ENCODE measurements at places on chromosomes 7 and 10.

DNA sequence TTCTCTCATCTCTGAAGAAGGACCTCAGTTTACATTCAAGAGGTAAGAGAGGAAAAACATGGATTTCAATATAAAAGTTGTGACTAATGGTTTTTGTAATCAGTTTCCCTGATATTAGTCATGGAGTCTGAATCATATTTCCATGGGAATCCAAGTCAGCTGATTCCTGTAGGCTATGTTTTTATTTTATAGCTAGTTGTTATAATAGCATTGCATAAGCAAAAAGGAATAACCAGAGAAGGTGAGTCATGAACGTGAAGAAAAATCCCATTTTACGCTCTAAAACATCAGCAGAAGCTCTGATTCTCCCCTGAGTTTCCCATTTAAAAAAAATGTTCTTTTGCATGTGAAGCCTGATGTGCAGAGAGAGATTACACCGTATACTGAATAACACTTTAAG lies 299.3 kb downstream of the SFMBT2 start:
- DNase-seq: no peak

GRCh38 chr10:10644676-10645385 lies 372.8 kb upstream of the CELF2 start:
- no peak for DNase-seq

DNA sequence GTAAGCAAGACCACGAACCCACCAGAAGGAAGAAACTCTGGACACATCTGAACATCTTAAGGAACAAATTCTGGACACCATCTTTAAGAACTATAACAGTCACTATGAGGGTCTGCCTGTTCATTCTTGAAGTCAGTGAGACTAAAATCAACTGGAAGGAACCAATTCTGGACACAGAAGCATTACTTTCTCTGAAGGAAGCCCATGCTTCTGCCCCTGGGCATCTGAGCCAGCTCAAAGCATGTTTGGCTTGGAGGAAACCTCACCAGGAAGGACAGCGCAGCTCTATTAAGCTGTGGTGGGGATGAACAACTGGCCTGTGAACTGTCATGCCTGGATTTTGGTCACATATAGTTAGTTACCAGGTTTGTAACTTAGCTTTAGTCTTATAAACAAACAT lies 132.4 kb upstream of the GDF10 start:
- no peak for DNase-seq

DNA sequence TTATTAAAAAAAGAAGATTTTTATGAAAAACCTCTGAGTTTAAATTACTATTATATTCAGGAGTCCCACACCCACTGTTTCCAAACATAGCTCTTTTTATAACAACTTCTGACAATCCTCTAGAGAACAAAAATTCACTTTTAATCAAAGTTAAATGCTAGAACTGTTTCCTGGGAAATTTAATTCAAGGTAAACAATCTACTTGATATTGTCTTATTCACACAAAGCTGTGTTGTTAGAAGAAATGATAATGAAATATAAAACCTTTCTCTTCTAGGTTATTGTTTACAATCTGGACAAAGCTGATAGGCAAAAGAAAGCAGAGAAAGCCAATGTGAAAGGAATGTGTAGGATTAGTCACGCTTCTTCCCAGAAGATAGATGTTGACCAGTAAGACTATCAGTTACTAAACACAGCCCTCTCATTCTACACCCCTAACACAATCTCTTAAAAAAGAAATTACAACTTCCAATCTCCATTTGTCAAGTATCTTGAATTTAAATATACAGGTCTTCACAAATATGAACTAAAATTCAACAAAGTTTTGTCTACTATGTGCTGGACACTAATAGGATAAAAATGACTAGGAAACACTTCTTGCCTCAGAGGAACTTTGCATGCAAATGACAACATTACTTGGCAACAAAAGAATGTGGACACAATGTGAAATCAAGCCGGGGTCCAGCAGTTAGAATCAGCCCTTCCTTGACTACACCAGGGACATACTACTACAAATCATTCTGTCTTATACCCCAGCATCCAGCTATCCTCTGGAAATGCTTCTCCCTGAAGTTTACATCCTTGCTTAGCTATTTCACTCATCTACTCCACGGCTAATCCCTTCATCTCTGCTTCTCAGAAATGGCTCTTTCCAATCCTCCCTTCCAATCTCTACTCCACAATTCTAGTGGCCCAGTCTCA lies 123.7 kb downstream of the IMMP2L start:
- DNase-seq: no peak

DNA sequence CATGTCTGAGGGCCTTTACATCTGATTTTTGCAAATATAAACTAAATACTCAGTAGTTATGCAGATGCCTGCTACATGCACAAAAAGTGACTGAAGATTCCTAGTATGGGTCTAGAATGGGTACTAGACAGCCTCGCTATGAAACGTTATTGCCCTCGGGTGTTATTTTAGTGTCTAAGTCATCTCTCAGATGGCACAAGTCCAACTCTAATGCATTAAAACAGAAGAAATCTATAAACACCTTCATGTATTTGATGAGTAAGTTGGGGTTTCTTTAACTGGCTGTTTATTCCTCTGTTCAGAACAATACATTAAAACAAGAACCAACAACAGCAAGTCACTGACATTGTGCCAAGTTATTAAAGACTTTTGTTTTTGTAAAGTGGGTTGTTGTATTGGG lies 41.6 kb downstream of the TEX36 start:
- DNase-seq: no peak

GRCh38 chr7:71772779-71773178 lies 639.4 kb downstream of the CALN1 start:
- no peak for DNase-seq

DNA sequence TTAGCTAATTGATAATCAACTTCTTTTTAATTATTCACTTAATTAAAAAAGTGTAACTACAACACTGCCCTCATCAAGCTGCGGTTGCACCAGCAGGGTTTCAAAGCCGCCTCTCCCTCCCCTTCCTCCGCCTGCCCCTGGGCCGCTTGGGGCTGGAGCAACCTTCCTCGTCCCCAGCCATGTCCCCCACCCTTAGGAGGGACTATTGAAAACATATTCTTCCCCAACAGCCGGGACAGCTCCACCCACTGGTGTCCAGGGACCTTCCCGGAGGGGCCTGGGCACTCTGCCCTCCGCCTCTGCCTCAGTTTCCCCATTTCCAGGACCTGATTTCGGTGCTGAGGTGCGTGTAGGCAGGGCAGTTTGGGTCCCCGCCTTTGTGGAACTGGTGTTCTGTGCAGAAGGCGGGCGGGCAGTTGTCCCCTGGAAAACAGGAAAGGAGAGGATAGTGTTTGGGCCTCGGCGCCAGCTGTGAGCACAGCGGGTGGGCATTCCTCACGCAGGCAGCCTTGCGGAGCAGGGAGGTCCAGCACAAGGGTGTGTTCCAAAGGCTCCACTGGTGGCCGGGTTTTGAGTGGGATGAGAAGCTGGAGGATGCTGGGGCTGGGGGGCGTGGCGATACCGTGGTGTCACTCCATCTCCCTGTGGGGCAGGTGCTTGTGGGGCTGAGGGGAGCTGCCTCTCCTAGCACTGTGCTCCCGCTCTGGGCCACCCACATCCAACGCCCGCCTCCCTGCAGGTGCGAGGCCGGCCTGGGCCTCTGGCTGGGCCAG lies 15.7 kb downstream of the UNCX start:
- DNase-seq: no peak

- DNase-seq: peak; percentile 29
Observed at GRCh38 chr10:91758303-91759146, 39.7 kb upstream of the TNKS2 start.

DNA sequence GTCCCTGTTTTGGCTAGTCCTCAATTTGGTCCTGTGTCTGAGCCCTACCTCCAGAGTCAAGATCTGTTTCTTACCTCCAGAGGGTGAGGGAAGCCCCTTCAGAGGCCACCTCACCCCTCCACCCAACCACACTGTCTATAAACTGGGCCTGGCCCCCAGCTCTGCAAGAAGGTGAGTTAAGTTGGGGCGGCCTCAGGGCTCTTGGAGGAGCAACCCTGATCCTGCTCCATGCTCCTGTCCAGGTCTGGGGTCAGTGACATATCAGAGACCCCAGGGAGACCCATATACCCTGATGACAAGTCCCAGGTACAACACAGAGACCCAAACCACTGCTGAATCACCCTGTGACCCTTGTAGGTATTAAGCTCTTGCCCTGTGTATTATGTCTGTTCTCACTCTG lies 69.5 kb downstream of the MYL10 start:
- no peak for DNase-seq

- no peak for DNase-seq
Observed at GRCh38 chr7:89772276-89772675, 382.0 kb upstream of the STEAP1 start.

- no peak for DNase-seq
Observed at GRCh38 chr7:101783381-101784181, 33.8 kb upstream of the CUX1 start.

DNA sequence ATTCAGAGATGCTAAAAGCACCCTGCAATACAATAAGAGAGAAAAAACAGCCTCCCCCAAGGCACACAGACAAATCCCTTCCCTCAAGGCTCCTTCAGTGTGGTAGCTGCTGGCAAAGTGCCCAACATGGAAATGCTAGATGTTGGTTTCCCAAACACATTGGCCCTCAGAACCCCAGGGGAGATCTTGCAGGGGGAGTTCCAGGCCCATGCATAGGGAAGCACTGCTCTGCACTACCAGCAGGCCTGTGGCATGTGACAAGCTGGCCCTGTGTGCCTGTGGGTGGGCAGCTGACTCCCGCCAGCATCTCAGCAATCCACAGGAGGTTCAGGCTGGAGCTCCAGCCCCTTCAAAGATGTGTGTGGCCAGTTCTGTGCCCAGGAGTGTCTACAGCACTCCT lies 16.8 kb upstream of the CSGALNACT2 start:
- no peak for DNase-seq

DNA sequence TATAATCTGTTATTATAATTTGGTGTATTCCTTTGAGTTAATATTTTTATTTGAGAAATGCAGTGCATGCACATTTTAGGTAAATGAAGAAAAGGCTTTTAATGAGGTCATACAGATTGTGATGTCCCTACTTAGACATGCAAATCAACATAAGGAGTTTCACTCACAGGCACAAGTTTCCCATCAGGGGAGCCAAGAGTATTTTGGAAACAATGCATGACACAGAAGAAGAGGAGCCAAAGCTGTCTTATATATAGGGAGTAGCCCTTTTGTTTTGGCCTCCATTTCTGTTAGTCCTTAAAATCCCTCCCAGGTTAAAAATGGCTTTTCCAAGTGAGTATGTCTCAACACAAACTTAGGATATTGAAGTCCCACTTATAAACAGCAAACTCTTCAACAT lies 703.4 kb upstream of the ANKRD30A start:
- no peak for DNase-seq

DNA sequence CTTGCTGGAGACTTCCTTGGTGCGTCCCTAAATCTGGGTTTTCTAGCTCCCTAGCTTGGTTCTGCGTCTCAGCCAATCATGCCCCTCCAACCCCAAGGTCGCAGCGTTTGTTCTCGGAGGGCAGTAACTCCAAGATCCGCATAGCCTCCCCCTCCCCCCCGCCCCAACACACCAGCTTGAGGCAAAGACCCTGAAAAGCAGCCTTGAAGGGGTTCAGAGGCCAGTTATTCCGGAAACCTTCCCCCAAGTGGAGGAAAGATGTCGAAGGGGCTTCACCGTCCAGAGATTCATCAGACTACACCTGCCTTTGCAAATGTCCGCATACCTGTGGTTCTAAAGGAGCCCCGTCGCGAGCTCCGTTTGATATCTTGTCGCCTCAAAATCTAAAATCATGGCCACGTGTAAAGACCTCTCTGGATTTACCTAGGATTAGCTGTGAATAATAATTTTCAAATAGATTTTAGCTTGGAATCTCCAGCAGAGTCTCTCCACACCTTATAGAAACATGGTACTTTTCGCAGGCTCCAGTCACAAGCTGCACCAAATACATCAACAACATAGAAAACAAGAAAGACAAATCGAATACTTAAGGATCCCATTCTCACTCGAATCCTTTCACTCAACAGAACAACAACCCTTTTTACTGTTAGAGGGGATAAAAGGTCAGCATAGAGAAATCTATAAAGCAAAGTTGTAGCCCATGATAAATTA lies 7.9 kb downstream of the DLX6 start:
- no peak for DNase-seq

GRCh38 chr7:112873831-112874553 lies 83.8 kb upstream of the TMEM168 start:
- no peak for DNase-seq

DNA sequence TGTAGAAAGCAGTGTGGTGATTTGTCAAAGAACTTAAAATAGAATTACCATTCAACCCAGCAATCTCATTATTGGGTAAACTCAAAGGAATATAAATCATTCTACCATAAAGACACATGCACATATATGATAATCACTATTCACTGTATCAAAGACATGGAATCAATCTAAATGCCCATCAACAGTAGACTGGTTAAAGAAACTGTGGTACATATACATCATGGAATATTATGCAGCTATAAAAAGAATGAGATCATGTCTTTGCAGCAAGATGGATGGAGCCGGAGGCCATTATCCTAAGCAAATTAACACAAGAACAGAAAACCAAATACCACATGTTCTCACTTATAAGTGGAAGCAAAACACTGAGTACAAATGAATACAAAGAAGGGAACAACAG lies 281.5 kb upstream of the MAGI2 start:
- DNase-seq: no peak

DNA sequence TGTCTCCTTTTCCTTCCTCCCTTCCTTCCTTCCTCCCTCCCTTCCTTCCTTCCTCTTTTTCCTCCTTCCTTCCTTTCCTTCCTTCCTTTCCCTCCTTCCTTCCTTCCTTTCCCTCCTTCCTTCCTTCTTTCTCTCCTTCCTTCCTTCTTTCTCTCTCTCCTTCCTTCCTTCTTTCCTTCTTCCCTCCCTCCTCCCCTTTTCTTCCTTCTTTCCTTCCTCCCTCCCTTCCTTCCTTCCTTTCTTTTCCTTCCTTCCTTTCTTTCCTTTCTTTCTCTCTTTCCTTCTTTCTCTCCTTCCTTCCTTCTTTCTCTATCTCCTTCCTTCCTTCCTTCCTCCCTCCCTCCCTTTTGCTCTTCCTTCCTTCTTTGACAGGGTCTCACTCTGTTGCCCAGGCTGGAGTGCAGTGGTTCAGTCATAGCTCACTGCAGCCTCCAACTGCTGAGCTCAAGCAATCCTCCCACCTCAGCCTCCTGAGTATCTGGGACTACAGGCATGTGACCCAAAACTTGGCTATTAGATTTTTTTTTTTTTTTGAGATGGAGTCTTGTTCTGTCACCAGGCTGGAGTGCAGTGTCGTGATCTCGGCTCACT lies 15.9 kb upstream of the CYTH3 start:
- DNase-seq: no peak

DNA sequence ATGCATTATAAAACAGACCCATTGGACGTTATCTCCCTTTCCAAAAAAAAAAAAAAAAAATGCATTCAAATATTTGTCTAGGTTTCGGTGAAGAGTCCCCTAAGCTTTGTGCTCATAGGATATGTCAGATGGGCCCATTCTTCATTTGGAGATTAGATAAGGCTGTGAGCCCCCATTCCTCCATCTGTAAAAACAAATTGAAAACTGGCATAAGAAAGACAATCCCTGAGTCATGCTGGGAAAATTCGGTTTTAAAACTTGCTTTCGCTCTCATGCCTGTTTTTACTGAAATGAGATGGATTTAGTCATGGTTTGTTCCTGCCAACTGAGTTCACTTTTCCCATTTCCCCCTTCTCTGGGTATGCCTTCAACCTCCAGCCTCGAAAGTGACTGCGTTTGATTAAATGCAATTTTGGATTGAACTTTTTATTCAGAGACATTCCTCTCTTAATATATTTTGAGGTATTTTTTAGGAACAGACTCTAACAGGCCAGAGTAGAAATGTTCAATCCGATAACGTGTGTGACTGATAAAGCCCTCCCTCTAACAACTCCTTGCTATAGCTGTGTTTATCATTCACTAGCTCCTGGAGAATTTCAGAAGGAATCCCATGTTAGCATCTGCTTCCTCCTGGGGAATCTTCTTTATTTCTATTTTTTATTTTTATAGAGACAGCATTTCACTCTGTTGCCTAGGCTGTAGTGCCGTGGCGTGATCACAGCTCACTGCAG lies 190.9 kb upstream of the LYZL2 start:
- no peak for DNase-seq

All from bone marrow (tissue), 2 donors.